ENCODE measurements at places on chromosomes 16 and 17.

GRCh38 chr17:39854909-39855308 is 9.2 kb downstream of the IKZF3 start:
- DNase-seq = no peak

GRCh38 chr17:50624321-50624934 is 10.3 kb upstream of the ABCC3 start:
- no peak for DNase-seq

GRCh38 chr16:77062878-77063675 is 127.9 kb upstream of the MON1B start:
- no peak for DNase-seq

GRCh38 chr17:41054025-41054424 is 1.0 kb downstream of the KRTAP2-2 start:
- DNase-seq = no peak

DNA sequence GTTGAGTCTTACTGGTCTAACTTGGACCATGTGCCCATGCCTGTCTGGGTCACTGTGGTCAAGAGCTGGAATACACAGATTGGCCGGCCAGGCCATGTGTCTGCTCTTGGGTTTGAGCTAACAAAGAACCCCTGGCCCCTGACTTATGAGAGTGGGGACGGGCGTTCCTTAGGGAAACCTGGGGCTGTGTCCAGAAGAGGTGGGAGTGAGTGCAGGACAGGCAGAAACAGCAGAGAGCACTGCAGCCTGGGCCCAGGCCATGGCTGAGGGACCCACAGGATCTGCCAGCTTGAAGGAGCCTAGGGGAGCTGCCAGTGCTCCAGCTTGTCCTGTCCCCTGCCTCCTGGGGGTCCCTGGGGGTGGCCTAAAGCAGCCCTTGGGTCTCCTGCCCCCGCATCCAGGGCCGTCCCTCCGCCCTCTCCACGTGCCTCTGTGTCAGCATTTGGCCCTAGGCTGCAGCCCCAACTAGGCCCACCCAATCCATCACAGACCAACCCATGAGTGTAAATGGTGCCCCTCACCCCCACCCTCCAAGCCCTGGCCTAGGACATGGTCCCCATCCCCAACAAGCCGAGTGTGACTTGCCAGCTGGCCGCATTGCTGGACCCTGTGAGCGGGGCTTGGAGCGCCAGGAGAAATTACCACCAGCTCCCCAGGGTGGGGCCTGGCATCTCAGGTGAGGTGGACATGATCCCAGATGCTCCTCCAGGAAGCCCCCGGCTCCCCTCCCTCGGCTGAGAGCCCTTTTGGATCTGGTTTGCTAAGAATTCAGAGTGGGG is 12.5 kb upstream of the DRC7 start:
- DNase-seq = no peak

DNA sequence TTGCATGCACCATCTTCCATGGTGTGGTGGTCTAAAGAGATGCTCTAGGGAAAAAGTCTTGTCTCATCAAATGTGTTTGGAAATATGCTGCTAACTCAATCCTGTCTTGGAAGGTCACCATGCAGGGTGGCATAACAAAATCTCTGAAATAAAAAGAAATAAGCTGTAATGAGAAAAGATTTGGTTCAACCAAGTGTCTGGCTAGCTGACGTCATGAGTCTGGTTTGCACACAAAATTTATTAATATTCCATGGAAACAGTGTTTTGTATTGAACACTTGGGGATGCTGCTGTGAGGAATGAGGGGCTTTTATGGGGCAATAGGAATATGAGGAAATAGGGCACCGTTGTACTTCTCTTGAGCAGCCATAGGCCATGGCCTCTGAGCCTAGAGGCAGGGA is 575.7 kb upstream of the CDH5 start:
- DNase-seq = no peak

DNA sequence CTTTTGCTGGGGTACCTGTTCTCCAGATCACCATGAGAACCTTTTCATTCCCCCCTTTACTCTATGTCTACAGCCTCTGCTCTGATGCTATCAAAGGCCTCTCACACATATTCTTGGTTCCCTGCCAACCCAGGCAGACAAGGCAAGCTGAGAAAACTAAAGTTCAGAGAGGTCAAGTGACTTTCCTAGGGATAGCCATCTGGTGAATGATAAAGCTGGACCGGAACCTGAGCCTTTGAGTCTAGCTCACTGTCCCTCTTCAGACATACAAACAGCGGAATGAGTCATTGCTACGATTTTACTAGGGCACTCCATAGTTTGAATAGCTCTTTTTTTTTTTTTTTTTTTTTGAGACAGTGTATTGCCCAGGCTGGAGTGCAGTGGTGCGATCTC is 73.3 kb downstream of the XYLT1 start:
- DNase-seq = no peak

DNA sequence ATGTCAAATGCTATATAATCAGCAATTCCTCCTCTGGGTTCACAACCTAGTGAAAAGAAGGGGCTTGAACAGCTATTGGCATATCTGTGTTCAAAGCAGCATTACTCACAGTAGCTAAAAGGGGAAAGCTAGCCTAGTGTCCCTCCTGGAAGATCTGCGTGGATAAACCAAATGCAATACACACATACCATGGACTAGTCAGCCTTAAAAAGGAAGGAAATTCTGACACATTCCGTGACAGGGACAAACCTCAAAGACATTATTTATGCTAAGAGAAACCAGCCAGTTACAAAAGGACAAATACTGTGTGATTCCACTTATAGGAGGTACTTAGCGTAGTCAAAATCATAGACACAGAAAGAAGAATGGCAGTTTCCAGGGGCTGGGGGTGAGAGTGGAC is 90.1 kb downstream of the XYLT1 start:
- DNase-seq = no peak

GRCh38 chr17:27808628-27809027 is 8.3 kb upstream of the NOS2 start:
- DNase-seq = no peak

DNA sequence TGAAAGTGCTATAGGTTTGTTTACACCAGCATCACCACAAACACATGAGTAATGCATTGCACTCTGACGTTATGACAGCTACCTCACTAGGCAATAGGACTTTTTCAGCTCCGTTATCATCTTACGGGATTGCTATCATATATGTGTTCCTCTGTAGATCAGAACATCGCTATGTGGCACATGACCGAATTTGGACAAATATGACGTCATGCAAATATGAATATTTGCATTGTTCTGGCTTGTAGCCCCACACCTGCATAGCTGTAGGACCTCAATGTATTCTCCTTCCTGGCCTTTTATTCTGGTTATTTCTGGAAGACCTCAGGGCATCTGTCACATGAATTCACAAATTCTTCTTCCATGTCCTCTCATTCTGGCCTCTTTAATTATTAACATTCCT is 393.2 kb downstream of the CDH13 start:
- DNase-seq = no peak

DNA sequence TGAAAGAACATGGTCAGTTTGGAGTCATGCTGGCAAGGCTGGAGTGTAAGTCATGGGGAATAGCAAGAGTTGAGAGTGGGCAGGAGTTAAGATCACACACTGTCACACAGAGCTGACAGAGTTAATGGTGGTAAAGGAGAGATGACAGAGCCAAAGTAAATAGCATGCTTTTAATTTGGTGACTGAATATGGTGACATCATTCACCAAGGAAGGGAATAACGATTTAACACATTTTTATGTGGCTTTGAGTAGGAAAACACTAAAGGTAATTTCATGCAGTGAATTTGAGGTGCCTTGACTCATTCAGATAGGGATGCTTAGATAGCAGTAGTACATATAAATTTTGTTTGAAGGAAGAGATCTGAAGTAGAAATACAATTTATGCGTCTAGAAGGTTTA is 42.1 kb downstream of the SYNRG start:
- no peak for DNase-seq

GRCh38 chr16:54657058-54657708 is 273.5 kb upstream of the IRX5 start:
- DNase-seq = peak; percentile 4

GRCh38 chr16:22315979-22316378 is 18.8 kb downstream of the POLR3E start:
- no peak for DNase-seq

Measured in smooth muscle cell of the brain vasculature (primary cell).